ENCODE measurements at places on chromosomes 5 and 9.

- no peak for DNase-seq
These were observed 72.8 kb upstream of the SGCD start for GRCh38 chr5:156254196-156254595.

- DNase-seq = no peak
These were observed 250.3 kb downstream of the TUSC1 start for GRCh38 chr9:25427898-25428297.

DNA sequence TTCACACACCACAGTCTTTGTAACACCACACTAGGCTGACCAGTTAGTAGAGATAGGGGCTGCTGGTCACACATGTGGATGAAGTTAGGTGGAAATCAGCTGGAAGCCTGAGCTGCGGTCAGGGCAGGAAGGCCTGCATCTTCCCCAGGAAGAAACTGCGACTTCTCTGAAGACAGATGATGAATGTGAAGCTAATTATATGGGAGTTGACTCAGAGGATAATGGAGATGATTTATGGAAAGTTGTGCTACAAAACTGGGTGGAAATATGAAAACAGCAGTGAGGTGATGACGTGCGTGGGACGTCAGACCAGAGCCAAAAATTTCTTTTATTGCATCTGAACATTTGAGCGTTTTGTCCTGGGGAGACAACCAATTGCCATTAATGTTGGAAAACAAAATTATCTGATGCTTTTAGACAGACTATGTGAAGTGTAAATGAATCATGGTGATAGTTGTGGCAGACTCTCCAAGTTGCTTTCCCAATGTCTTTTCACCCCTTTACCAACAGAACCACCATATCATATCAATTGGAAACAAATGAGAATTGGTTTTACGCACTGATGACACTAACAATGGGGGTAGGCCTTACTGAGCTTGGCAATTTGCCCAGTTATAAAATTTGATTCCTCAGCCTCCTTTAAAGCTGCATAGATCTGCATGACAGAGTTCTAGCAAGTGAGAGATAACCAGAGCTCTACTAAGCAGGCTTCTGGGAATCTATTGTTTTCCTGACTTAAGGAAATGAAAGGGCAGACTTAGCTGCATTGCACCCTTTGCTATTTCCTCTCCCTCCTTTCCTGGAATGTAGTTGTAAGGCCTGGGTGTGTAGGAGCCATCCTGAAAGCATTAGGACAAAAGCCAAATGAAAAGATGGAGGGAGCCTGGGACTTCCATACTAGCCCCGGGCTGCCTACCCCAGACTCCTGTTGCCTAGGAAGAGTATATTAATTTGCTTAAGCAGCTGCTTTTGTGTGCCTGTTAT, 84.0 kb downstream of the RAB3C start:
- peak; percentile 3 for DNase-seq

DNA sequence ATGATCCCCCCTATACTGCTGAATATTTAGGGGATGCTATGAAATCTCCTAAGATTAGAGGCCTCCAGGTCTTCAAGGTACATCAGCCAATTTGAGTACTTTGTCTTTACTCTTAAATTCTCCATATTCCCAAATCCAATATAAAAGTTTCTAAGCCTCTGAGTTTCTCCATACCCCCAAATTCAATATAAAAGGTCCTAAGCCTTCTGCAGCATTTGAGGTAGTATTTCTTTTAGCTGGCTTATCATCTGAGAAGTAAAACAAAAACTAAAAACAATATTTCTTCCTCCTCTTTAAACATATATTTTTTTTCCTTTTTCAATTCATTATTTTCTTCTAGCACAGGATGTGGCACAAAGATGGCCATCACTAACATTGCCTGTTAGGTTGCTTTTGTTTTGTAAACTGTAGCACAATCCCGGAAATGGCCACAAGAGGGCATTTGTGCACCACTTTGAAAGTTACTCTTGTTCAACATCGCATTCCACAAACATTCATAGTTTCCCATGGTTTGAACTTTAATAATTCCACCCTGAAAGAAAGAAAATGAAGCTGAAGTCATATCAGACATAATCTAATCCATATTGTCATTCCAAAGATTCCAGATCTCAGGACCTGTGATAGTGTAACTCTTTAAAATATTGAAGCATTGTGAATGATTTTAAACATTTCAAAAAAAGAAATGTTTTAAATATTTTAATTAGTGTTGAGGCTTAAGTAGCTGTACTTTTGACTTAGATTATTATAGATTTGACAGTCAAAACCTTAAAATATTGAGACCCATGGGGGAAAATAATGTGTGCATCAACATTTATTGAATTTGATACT, 21.0 kb upstream of the SCGB3A2 start:
- peak; percentile 9 for DNase-seq

GRCh38 chr5:126973193-126973592, 57.2 kb downstream of the MARCHF3 start:
- DNase-seq = no peak

DNA sequence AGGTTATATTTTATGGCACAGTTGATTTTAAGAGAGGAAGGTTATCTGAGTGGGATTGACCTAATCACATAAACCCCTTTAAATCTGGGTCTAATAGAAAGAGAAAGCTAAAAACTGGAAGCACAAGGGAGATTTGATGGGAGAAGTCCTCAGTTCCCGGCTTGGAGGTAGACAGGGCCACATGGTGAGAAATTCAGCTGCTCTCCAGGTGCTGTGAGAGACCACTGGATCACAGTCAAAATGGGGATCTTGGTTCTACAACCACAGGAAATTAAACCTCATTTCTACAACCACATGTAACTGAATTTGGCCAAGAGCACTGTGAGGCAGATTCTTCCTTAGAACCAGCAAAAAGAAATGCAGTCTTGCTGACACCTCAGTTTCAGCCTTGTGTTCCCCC, 2352.7 kb downstream of the MAT2B start:
- no peak for DNase-seq

GRCh38 chr9:107750741-107751566, 261.4 kb upstream of the KLF4 start:
- peak; percentile 60 for DNase-seq

DNA sequence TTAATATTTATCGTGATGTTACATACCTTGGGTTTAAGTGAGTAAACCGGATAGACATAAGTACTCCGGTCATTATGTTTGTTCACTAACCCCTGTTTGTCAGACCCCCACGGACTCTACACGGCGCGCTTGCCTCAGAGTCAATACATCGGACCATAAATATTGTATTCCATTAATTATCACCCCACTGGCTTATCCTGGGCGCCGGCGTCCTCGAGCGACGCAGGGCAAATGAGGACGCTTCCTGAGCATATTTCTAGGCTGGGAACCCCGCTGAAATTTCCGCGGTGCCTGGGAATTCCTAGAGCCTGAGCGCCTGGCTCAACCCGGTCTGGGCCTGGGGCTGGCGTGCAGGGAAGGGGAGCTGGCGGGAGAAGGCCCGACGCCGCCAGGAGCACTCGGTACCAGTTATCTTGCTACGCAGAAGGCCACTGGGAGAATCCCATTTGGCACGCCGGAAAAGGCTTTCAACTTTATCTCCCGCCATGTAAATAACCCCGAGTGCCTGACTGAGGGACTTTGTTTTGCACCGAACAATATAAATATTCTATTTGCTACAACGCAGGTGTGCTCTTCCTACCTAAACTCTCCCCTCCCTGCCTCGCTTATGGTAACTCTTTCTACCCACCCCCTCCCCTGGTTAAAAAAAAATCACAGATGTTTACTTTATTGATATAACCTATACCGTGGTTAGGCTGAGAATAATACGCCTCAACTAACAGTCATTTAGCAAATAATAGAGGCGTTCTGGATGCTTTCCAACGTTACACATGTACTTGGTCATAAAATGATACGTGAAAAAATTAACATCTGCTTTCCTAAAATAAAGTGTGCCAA, 19.4 kb downstream of the NR2F1 start:
- DNase-seq = peak; percentile 22

DNA sequence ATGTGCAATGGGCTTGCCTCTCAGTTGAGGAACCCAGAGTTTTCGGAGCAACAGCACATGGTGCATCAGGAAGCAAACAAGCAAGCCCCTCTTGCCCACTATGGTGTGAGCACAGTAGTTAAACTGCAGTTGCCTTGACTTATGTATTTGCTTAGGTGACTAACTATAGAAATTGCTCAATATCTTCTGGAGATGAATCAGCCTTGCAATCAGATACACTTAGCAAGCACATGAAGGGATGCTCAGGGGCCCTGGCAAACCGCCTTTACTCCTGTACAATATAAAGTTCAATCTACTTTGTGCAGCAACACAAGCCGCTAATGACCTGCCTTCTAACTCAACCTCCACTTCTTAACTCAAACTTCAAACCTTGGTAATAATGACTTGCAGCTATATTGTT, 581.7 kb upstream of the RIOK2 start:
- no peak for DNase-seq

- peak; percentile 89 for DNase-seq
These were observed 92.9 kb upstream of the NEK6 start for GRCh38 chr9:124164811-124165210.

- peak; percentile 77 for DNase-seq
These were observed 706.7 kb upstream of the PTPRD start for GRCh38 chr9:11319538-11319937.

DNA sequence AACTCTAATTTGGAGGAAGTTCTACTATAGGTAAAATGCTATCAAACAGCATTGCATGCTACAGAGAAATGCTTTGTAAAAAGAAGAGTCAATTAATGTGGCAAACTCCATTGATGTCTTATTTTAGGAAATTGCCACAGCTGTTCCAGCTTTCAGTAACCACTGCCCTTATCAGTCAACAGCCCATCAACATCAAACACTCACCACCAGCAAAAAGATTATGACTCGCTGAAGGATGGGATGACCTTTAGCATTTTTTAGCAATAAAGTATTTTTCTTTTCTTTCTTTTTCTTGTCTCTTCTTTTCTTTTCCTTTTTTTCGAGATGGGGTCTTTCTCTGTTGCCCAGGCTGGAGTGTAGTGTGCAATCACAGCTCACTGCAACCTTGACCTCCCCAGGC, 26.0 kb downstream of the CRHBP start:
- DNase-seq = no peak

- no peak for DNase-seq
These were observed 268.9 kb downstream of the PIK3R1 start for GRCh38 chr5:68484307-68485068.

- no peak for DNase-seq
These were observed 451.1 kb downstream of the TUSC1 start for GRCh38 chr9:25226901-25227686.

GRCh38 chr5:17620627-17621026, 10.4 kb downstream of the TAF11L12 start:
- DNase-seq = no peak

- DNase-seq = no peak
These were observed 3.3 kb downstream of the HK3 start for GRCh38 chr5:176895831-176896230.

DNA sequence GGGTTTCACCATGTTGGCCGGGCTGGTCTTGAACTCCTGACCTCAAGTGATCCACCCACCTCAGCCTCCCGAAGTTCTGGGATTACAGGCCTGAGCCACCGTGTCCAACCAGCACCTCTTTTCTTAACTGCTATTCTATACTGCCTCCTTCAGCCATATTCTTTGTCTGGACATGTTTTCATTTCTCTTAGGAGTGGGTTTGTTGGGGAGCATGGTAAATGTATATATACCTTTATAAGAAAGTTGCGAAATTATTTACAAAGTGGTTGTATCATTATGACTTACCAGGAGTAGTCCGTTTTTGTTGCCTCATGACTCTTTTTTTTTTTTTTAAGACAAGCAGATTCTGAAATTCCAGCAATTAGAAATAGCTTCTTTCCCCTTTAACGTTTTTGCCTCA, 38.7 kb downstream of the CDC42SE2 start:
- no peak for DNase-seq

DNA sequence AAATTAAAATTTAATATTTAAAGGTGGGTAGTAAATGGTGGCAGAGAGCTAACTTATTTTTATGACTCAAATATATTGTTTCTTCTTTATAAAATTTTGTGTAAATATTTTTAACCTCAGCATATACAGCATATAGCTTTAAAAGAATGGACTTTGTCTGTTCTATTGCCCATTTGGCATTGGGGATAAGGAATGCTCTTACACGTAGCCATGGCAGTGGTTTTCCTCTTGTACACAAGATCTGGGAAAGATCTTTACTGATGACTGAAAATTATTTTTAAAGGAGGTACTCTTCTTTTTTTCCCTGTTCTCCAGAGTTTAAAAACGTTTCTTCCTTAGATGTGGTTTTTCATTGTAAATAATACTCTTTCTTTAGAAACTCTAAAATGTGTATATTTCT, 75.0 kb downstream of the PBX3 start:
- no peak for DNase-seq

- no peak for DNase-seq
These were observed 66.2 kb downstream of the NTNG2 start for GRCh38 chr9:132228062-132228461.

- DNase-seq = peak; percentile 39
These were observed 202.5 kb downstream of the MEF2C start for GRCh38 chr5:88680253-88681132.

GRCh38 chr9:91580136-91580535, 156.5 kb upstream of the NFIL3 start:
- no peak for DNase-seq

DNA sequence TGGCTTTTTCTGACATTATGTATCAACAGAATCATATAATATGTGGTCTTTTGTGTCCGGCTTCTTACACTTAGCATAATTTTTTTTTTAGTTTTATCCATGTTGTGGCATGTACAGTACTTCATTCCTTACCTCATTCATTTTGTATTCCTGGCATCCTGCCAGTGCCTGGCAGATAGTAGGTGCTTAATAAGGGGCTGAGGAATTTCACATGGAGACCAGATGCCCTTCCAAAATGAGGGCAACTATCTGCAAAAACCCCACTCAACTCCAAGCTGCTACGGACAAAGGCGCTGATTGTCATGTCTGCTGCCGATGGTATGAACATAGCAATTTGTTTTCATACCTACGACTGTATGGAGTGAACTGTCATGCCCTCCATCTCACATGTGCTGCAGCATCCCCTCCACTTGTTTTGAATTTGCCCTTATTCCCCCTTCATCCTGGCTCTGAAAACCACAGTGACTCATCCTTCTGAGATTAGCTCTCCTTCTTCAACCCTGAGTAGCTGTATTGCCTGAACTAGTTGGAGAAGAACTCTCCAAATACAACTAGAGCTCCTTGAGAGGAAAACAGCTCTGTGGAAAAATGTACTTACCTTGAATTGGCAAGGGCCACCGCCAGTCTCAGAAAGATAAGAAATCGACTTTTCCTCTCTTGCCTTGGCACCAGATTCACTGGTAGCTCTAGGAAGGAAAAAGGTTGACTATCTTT, 41.3 kb upstream of the FOXE1 start:
- DNase-seq = no peak

GRCh38 chr5:62593331-62593730, 14.7 kb downstream of the LRRC70 start:
- no peak for DNase-seq

DNA sequence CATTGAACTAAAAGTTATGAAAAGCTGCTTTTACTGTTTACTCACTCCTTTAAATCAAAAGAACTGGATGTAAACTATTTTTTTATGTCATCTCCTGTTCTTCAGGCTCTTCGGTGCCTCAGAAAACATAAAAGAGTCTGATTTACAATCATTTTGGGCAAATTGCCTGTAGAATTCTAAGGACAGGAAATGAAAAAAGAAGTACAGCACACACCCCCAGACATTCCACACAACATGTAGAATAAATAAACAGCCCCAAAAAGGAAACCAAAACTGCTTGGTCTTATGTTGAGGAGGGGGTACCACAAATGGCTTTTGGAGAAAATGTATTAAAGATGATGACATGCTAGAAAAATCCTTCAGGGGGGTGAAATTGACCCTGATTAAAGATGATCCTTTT, 57.2 kb downstream of the ITGA1 start:
- no peak for DNase-seq

- DNase-seq = no peak
These were observed 68.5 kb downstream of the GHR start for GRCh38 chr5:42491699-42492098.

- no peak for DNase-seq
These were observed 28.7 kb downstream of the GFRA3 start for GRCh38 chr5:138245717-138246116.
